ENCODE measurements at places on chromosomes 1 and 21.
A peak's percentile ranks its signal among the peaks of the same experiment; 100 is the strongest.

DNA sequence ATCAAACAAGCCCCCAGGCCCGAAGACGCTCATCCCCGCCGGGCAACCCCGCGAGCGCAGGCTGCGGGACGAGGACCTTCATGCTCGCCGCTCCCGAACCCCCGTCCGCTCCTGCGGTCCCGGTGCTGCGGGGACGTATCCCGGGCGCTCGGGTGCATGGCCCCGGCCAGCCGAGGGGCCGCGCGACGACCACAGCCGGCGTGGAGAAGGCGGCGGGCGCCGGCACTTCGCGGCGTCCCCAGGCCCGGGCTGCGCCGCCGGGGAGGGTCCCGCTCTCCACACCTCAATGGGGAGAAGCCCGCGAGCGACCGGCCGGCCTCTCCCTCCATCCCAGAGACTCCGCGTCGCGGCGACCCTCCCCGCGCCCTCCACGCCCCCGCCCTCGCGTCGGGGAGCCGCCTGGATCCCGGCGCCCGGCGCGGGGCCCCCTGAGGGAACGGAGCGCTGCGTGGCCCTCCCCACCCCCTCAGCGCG lies 401 bp downstream of the ERRFI1 start:
- no peak for DNase-seq

DNA sequence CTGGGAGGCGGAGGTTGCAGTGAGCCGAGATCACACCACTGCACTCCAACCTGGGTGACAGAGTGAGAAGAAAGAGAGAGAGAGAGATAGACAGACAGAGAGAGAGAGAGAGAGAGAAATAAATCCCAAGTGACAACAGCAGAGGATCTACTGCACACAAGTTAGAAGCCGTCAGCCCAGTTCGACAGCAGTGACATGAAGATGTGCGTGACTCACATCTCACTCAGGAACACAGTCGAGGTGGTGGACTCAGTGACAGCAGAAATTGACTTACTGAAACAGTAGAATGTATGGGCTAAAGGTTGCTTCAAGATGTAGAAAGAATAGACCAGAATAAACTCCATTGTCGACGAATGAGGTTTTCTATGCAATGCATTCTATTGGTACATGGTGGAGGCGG lies 77.0 kb upstream of the KRTAP19-8 start:
- DNase-seq: no peak

- DNase-seq: no peak
These were observed 34.7 kb upstream of the C1orf115 start for GRCh38 chr1:220655509-220655908.

- DNase-seq: peak; percentile 22
These were observed 814 bp upstream of the DYRK3 start for GRCh38 chr1:206634365-206635079.

DNA sequence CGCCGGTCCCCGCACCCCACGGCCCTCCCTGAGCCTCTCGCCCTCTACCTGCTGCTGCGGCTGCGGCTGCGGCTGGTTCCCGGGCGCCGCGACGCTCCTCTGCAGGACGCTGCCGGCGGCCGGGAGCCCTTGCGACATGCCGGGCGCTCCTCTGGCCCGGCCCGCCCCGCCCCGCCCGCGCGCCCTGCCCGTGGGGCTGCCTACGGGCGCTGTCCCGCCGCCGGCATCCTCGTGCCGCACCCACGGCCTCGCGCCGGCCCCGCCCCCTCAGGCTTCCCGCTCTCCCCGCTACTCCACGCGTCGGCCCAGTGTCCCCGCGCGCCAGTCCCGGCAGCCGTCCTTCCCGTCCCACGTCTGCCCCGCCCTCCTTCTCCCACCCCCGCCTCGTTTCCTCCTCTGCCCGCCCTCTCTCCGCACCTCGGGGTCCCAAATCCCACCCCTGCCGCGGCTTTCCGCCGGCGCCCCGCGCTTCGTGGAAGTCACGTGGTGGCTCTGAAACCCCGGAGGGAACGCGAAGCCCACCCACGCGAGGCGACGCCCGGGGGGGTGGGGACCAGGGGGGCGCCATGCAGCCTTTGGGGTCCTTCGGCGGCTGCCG lies at the start of gene BATF3:
Gene BATF3, minus strand, starts transcription at position 216 of the 598 bp plus-strand sequence. Its CDS starts 78 bp downstream, at position 138.
- DNase-seq: no peak

DNA sequence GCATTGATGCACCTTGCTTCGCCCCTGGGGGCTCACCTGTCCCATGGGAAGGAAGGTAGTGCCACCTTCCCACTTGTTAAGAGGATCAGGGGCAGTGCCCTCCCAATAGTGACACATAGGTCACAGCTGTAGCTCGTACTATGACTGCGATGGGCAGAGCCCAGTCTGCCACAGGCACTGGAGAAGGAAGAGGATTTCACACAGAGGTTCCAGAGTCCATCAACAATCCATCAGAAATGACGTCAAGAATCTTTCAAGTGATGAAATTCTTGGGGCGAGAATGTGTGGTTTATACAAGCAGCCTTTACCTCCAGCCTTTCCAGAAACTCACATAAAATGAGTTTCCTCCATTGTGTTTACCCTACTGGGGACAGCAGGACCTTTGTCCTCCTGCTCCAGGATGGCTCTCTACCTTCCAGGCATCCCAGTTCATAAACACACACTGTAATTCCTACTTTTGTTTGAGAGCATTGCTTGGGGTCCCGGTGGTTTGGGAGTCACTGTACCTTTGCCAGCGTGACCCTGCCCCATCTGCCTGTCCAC lies 260.6 kb upstream of the VAMP3 start:
- DNase-seq: no peak

GRCh38 chr1:230251644-230252191 lies 174.4 kb downstream of the PGBD5 start:
- DNase-seq: no peak

GRCh38 chr1:34696230-34696629 lies 58.6 kb upstream of the GJB5 start:
- DNase-seq: no peak

DNA sequence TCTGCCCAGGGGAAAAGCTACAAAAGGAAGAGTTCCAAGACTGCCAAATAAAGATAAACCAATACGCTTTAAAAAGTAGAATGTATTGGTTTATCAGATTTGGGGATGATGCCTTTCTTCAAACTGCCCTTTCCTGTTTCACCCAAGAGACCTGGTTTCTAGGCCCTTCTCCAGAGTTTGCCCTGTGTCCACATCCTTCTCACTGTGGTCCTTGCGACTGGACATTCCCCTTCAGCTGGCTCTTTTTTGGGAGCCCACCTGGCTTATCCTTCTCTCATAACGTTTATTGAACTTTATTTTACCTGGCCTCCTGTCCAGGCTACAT lies 490 bp upstream of the CZIB start:
- no peak for DNase-seq

DNA sequence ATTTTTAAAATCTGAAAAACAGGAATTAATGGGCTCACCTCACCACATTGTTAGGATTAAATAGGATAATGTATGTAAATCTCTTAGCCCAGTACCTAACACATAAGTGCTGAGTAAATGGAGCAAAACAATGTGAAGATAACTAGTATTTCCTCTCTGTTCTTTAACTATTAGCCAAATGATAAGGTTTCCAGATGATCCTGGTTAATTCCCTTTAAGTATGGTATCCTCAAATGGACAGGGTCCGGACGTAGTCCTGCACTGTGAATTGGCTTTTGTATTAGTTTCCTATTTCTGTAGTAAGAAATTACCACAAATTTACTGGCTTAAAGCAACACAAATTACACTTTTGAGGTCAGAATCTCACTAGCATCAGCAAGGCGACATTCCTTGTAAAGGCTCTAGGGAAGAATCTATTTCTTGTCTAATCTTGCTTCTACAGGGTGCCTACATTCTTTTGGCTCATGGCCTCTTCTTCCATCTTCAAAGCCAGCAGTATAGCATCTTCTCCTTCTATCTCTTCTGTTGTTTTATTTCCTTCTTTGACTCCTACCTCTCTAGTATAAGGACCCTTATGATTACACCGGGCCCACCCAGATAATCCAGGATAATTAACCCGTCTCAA lies 17.1 kb downstream of the SCAF4 start:
- DNase-seq: no peak

- no peak for DNase-seq
These were observed 127.1 kb upstream of the SLC44A3 start for GRCh38 chr1:94693029-94693428.

GRCh38 chr1:198846556-198846955 lies 207.7 kb downstream of the PTPRC start:
- no peak for DNase-seq

- no peak for DNase-seq
These were observed 6.2 kb downstream of the C1orf198 start for GRCh38 chr1:230861970-230862595.

GRCh38 chr1:9119745-9120144 lies 9.2 kb downstream of the GPR157 start:
- no peak for DNase-seq

DNA sequence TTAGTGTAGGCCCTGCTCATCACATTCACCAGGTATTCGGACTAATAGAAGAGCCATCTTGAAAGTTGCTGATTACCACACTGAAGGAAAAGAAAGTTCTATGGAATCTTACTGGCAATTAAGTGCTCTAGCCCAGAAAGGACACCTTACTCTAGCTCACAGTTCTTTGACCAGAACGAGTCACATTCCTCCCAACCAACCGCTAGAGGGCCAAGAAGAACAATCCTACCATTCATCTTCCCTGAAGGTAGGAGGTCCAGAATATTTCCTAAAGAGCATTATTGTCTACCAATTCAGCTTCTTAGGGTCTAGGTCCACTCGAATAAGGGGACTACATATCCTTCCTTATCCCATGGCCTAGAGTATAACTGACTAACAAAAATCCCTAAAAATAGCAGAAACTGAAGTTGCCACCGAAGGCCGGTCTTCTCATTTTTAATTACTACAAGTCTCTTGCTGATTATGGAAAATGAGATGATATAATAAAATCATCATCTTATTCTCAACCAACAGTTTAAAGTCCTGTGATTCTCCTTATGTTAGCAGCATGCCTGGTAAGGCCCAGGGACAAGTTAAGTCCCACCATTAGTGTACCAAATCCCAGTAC lies 2.7 kb upstream of the FMO1 start:
- no peak for DNase-seq

DNA sequence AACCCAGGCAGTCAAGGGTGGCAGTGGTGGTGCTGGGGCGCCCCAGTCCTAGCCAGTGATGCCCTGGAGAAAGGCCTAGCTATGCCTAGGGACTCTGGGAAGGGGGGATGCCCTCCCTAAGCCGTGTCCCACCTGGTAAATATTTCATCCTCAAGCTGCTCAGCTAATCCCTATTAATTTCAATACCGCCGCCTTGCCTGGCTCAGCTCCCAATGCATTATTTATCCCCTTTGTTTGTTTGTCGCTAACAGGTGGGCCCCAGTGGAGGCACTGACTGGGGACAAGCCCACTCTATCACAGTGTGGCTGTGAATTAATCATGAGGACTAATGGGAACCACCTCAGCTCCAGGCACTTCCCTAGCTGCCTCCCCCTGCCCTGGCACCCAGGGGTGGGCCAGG lies 22.5 kb downstream of the DMAP1 start:
- DNase-seq: no peak

GRCh38 chr1:11169202-11169601 lies 20.0 kb upstream of the ANGPTL7 start:
- no peak for DNase-seq

DNA sequence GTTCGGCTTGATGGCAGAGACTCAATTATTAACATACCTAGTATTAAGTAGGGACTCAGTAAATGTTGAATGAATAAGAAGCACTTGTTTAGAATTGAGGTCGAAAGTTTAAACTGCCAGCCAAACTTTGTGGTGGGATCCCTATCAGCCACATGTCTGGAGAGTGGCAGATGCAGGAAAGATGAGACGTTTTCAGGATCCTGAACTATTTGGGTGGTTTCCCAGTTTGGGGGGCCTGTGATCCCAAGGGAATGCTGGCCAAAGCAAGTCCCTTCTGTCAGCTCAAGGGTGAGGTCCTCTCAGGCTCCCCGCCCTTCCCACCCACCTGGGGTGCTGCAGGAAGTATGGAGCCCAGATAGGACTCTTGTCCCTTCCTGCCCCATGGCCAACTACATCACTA lies 38.6 kb downstream of the KCNC4 start:
- no peak for DNase-seq

DNA sequence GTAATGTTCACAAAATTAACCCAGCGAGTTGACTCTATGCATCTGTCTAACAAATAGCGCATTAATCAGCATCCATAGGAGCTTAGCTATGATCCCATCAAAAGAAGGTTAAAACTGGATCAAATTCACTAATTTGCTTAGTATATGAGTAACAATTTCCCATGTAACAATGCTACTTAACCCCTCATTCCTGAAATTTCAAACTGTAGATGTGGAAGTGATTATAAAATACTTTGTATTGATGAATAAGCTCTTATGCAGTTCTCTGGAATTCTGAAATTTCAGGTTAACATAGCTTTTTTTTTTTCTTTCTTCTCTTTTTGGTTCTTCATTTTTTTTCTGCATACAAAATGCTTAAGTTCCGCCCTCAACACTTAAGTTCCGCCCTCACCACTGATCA lies 1272.7 kb downstream of the KCNT2 start:
- no peak for DNase-seq

DNA sequence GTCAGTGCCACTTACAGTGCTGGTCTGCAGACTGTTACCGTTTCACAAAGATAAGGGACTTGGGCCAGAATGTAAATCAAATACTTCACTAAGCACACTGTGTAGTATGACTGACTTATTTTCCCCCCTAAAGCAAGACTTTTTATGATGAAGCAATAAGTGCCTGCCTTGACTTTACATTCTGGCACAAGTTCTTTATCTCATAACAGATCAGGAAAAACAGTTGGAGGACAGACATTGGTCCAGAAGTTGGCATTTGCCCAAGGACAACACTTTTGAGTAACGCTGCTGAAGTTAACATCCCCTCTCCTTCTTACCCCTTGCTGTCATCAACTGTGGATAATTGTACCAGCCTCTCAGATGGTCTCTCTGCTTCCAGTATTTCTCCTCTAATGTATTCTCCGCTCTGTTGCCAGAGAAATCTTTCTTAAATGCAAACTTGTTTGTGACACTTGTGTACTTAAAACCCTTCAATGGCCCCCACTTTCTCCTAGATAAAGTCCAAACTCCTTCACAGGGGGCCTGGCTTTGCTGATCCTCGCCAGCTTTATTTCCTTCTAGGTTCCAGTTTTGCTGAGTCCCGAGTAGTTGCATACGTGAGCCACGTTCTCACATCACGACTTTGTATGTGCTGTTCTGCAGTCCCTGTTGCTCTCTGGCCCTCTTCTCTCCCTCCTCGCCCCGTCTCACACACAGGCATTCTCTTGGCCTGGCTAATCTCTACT lies 45.7 kb downstream of the S1PR1 start:
- no peak for DNase-seq

All from C1 segment of cervical spinal cord (tissue), 14 donors.